NCI-H2029 treated with DMSO at 0.1 percent for 48 hours (cell line): ENCODE measurements at places on chromosomes 4 and X.

DNA sequence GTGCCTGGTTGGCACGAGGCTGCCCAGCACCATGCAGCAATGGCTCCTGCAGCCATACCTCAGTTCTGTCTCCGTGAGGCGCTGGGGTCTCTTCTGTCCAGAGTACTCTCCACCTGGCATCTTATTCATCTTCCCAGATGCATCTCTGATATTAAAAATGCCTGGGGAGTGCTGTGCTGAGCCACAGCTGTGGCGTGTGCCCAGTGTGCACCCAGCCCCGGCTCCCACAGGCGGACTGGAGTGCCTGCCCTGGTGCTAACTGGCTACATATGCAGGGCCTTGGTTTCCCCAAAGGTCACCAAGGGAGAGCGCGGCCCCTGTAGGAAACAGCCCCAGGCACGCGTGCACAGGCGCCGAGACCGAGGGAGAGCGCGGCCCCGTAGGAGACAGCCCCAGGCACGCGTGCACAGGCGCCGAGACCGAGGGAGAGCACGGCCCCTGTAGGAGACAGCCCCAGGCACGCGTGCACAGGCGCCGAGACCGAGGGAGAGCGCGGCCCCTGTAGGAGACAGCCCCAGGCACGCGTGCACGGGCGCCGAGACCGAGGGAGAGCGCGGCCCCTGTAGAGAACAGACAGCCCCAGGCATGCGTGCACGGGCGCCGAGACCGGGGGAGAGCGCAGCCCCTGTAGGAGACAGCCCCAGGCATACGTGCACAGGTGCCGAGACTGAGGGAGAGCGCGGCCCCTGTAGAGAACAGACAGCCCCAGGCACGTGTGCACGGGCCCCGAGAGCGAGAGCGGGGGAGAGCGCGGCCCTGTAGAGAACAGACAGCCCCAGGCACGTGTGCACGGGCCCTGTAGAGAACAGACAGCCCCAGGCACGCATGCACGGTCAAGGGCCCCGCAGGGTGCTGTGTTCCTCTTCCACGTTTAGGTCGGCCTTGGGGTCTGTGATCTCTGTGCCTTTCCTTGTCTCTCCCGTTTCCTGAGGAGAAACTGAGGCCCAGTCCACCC, 14.5 kb downstream of the TMEM175 start:
- no peak for DNase-seq

DNA sequence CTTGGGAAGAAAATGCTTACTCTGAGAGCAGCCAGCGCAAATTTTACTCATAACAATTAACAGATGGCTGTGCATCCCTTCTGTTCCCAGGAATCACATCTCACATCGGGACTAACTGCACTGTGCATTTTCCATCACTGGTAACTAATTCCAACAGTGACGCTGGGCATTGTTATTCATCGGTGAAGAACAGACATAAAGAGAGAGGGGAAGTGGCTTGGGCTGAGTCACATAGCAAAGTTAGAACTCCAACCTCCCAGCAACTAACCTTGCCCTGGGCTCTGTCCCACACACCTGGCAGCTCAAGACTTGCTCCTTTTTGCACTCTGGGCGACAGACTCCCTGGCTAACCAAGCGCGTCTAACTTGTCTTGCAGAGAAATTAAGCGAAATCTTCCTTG, 6.4 kb upstream of the LONRF3 start:
- DNase-seq, result no peak

- DNase-seq, result no peak
These were observed 6.1 kb downstream of the DAPP1 start for GRCh38 chr4:99822734-99823133.

DNA sequence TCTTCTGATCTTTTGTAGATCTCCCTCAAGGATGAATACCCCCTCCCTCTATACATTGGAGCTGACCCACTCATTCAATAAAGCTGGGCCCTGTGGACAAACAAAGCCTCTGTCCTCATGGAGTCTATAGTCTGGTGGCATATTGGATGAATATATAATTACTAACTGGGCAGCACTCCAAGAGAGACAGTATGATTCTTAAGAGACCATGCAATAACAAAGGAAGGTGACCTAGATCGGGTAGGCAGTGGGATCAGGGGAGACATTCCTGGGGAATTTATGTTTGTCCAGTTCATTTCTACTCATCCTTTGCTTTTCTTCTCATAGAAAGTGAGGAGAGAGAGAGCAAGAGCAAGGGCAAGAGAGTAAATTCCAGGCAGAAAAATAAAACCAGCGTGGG, 23.5 kb upstream of the CXCL13 start:
- DNase-seq, result no peak

DNA sequence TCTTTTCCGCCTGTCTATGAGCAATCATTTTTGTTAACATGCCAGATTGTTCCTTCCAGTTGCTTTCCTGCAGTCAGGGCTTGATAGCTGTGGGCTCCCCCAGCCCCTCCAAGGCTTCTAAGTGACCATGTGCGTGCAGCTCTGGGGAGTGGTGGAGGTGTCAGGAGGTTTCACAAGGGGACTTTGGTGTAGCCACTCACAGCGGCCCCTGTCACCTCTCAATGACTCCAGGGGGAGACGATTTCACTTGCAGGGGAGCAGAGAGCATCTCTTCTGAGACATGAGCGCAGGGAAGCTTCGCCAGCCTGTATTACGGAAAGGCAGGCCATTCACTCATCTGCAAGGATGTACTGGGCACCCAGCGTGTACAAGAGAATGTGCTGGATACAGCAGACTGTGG, 3.1 kb upstream of the GPR78 start:
- DNase-seq, result no peak

- no peak for DNase-seq
These were observed 489.1 kb downstream of the SMARCA1 start for GRCh38 chrX:129034196-129034595.

- DNase-seq, result no peak
These were observed 45.2 kb upstream of the ENPP6 start for GRCh38 chr4:184262901-184263300.

DNA sequence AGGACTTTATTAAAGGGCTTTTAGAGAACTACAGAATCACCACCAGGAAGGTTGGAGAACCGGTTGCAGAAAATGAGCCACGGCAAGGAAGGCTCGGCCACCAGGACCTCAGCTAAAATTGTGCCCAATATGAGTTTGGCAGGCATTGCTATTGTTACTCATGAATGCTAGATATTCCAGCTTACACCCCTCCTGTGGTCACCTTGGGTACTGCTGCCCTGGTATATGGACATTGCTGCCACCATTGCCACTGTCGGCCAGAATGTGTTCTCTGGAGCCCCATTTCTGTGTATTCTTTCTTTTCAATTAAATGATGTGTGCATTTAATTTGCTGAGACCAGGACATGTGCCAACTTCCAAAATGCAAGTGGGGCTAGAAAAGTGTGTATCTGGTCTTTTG, 626.7 kb upstream of the BOD1L1 start:
- DNase-seq, result no peak

GRCh38 chrX:13381514-13381913, 61.7 kb upstream of the ATXN3L start:
- DNase-seq, result no peak

GRCh38 chr4:100174985-100175383, 15.3 kb downstream of the DDIT4L start:
- no peak for DNase-seq

DNA sequence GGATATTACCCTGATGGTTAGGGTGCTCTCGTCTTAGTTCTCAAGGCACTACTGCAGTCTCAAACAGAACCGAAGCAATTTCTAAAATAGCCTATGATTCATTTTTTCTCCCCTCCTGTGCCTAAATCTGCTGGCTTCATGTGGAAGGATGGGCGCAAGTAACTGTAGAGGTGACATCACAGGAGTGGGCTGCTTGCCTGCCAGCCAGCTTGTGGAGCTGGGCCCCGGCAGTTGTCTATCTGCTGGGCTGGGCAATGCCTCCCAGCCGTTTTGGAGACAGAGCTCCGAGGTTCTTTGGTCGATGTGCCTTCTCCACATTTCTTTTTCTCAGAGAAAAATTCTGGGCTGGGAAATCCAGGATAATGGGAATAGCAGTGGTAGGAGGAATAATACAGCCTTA, 34.3 kb upstream of the CITED1 start:
- DNase-seq, result no peak

DNA sequence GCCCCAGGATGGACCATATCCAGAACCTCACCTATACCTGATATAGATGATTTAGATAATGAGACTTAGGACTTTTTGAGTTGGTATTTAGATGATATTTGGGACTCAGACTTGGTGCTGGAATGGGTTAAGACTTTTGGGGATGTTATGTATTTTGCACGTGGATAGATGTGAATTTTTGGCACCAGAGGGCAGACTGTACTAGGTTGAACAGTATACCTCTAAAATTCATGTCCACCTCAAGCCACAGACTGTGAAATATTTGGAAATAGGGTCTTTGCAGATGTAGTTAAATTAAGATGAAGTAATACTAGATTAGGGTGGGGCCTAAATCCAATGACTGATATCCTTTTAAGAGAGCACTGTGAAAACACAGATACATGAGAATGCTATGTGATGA, 15.6 kb downstream of the RBM41 start:
- no peak for DNase-seq

DNA sequence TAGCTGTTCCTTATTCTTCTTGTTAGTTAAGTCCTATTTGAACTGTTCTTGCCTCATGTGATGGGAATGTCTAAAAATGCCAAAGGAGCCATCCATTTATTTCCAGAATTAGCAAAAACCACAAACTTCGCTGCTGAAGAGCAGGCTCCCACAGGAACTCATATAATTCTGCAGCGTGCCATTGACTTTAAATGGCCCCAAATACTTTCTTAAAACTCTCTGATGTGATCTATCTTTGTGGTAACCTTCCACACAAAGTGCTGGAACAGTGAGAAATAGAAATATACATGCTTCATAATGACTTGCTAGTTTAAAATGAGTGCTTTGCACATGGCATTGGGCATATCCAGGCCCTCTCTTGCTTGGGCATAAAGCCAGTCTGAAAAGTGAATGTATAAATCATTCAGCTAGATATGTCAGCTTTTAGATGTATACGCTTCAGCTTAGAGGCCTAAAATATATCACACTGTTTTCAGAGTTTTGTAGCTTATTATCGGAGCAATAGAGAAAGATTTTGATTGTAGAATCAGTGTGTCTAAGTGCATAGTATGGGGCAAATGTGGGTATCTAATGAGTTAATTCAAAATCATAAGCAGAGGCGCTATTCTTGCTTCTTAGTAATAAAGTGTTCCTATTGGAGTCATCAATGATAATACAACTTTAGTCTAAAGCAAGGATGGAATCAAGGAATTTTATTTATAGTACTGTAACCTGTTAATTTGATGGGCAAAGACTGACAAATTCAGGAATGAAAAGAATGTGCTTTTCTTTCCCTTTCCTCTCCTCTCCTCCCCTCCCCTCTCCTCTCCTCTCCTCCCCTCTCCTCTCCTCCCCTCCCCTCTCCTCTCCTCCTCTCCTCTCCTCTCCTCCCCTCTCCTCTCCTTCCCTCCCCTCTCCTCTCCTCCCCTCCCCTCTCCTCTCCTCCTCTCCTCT, 392.2 kb upstream of the ZFP42 start:
- DNase-seq, result no peak

GRCh38 chr4:139639654-139640053, 26.0 kb upstream of the MGST2 start:
- DNase-seq, result no peak

GRCh38 chr4:124209211-124209610, 503.3 kb downstream of the ANKRD50 start:
- no peak for DNase-seq

DNA sequence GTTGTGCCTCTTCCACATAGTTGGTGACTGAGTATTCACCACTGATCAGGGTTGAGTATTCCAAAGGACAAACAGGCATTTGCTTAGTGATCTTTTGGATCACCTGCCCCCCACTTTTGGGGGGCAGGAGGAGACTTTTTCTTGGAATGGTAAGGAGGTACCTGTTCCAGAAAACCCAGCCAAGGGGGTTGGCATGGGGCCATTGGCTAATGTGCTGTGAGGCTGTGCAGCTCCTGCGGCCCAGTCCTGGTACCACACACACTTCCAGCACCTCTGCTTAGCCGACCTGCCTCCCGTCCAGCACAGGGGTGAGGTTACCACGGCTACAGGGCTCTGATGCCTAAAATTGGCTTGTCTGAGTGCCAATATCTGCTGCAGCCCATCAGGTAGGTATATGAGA, 40.1 kb upstream of the MGST2 start:
- no peak for DNase-seq
